ENCODE measurements at places on chromosomes 16 and 17.

DNA sequence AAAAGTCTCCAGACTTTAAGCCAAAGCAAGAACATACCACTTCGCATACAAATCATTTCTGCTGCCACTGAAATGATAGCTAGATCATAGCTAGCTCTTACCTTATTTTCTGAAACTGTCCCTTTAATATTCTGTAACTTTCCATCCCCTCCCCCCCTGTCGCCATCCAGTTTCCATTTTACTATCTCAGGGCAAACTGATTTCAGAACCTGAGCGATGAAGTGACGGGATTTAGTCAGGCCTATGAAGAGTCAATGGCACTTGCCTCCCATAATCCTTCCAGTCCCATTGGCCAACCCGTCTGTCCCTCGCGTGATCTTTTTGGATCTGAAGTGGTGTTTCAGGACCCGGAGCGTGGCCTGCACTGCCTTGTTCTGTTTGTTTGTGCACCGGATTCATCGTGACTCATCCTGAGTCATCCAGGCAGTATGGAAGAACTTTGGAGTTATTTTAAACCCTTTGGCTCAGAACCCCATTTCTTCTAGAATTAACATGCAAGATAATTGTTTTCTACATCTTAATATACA, 199.8 kb upstream of the CHMP6 start:
- DNase-seq: no peak

- no peak for DNase-seq
Observed at GRCh38 chr16:82236875-82237274, 66.9 kb upstream of the MPHOSPH6 start.

DNA sequence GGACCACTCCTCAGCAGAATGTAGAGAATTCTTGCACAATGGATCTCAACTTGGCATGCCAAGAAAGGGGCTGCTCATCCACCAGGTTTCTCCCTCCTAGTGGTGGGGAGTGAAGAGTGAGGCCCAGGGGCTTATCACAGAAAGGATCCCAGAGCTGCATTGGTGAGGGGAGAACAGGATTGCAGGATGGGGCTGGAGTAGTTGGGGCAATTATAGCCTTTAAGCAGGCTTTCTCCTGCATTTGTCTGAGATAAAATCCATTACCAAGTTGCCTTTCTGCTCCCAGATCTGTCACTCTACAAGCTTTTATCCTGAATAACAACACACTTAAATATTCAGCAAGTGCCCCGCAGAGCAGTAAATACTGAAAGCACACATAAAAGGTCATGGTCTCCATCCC, 130.8 kb upstream of the CES5A start:
- DNase-seq: no peak

- DNase-seq: peak; percentile 79
Observed at GRCh38 chr16:7086822-7087616, 245.6 kb upstream of the RBFOX1 start.

GRCh38 chr17:45423975-45424335, 8.7 kb downstream of the ARHGAP27 start:
- no peak for DNase-seq

- DNase-seq: no peak
Observed at GRCh38 chr17:64739316-64740058, 77.4 kb upstream of the SMURF2 start.

DNA sequence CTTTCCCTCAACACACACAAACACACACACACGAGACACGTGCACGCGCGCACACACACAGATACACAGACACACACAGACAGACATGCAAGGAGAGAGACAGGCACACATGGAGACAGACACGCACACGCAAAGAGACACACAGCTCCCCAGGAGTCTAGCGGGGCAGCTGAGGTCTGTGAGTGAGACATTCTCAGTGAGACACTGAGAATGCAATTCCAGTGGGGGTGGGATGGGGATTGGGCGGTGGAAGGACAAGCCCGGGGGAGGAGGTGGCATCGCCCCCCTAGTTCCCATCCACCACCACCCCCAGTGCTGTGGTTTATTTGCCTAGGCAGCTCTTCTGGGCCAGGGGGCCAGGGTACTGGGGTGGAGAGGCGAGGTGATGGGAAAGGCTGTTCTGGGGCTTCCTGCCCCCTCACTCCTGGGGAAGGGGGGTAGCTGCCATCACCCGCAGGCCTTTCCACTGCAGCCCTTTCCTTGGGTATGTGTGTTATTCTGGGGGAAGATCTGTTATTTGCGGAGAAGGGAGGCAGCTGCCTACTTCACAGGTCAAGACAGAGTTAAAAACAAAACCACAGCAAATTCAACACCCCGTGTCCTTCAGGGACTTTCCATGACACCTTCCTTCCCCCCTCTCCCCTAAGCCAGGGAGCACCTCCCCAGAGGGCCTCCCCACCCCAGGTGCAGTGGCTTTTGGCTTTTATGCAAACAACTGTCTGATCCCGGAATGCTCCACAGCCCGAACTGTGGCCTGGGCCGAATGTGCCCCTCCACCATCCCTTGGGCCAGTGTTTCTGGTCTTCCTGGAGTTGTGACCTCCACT, 18.0 kb downstream of the GRB7 start:
- peak; percentile 55 for DNase-seq

GRCh38 chr17:55391244-55391757, 30.3 kb downstream of the MMD start:
- no peak for DNase-seq

DNA sequence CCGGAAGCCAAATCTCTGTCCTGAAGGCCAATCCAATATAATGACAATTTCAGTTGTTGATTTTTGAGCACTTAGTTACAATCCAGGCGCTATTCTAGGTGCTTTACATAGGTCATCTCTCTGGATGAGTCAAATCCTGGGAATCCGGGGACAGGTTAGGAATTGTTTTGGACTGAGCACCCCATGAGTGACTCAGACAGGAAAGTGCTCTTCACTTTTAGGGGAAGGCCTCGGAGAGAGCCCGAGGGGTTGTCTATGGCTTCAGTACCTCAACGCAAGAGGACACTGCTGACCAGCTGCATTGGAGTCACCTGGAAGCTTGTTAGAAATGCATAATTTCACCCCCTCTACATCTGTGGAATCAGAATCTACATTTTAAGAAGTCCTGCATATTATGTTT, 108.8 kb downstream of the IRX5 start:
- DNase-seq: peak; percentile 30

GRCh38 chr16:85306071-85306792, 194.0 kb upstream of the CIBAR2 start:
- DNase-seq: no peak

DNA sequence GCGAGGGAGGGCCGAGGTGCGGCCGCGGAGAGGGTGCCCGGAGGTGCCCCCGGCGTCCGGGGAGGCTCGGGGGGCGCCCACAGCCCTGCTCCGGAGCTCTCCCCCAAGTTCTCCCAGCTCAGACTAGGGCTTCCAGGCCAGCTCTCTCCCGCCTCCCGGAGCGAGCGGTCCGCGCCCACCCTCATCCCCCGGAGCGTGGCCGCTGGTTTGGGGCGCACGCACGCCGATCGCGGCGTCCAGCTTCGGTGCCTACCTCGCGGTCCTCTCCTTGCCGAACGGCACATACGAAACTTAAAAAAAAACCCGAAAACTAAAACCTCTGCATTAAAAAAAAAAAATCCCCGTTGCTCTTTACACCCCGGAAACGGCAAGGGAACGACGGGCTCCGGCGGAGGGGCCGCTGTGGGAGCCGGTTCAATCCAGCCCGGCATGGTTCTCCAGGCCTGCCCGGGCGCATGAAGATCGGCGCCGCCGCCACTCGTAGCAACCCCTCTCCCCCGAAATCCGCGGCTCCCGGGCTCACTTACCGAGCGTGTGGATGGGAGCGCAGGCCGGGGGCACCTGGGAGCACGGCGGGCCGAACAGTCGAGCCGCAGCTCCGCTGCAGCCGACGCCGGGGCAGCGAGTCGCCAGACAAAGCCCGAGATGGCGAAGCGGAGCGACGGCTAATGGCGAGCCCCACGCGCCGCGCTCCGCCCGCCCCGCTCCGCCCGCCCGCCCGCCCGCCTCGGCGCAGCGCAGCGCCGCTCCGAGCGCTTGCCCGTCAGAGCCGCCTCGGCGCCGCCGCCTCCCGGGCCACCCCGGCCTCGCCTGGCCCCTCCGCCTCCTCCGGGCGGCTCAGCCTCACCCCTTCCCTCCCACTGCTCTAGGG, 973 bp upstream of the UBTF start:
- DNase-seq: peak; percentile 76

DNA sequence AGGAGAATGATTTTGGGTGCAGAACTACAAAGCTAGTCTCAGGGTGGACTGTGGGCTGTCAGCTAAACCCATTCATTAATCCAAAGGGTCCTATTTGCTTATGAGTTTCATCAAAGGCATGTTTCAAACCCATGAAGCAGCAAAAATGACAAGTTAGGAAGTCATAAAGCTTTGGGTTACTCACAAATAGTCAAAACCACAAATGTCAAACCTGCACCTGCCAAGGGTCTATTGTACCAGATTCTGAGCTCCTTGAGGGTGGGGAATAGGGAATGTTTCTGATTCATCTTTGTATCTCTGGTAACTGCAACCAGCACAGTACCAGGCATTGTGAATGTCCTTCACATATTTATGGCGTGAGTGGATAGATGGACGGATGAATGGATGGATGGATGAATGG, 317.7 kb downstream of the MAF start:
- no peak for DNase-seq

DNA sequence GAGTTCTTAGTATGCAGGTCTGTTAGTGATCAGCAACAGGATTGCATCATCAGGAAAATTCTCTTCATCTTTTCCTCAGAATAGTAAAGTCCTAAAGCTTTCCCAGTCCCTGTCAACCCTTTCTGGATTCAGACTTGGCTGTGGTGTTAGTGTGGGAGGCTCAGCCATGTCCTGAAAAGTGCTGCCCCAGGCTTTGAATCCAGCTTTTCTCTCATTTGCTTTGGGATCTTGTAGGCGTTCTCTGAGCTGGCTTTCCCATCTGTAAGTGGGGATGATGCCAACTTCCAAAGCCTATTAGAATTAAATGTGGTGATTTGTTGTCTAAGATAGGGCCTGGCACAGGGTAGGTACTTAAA, 3.0 kb downstream of the ALKBH5 start:
- no peak for DNase-seq

GRCh38 chr17:9343516-9343915, 232.1 kb downstream of the STX8 start:
- peak; percentile 68 for DNase-seq
